Effector memory CD8-positive, alpha-beta T cell (primary cell): ENCODE measurements at places on chromosomes 2 and 18.
A peak's percentile ranks its signal among the peaks of the same experiment; 100 is the strongest.

GRCh38 chr2:228352048-228352447, 170.6 kb upstream of the SPHKAP start:
- DNase-seq: no peak

DNA sequence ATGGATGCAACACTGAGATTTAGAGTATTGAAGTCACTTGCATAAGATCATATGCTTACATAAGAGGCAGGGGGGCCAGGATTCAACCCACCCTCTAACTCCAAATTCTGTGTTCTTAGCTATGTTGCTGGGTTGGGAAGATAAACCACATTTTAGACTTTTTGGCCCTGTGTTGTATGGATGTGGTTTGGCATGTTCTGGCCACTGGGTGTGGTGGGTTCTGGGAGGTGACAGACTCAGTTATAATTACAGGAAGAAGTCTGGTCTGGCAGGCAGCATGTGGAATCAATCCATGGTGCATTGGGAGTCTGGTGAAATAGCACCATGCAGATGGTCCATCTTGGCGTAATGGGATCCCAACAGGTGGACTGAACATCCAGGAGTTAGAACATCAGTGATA, 138.9 kb downstream of the LTBP1 start:
- no peak for DNase-seq

- no peak for DNase-seq
Observed at GRCh38 chr2:202278944-202279343, 13.4 kb downstream of the NOP58 start.

GRCh38 chr2:105926960-105927678, 182.4 kb downstream of the NCK2 start:
- peak; percentile 13 for DNase-seq

DNA sequence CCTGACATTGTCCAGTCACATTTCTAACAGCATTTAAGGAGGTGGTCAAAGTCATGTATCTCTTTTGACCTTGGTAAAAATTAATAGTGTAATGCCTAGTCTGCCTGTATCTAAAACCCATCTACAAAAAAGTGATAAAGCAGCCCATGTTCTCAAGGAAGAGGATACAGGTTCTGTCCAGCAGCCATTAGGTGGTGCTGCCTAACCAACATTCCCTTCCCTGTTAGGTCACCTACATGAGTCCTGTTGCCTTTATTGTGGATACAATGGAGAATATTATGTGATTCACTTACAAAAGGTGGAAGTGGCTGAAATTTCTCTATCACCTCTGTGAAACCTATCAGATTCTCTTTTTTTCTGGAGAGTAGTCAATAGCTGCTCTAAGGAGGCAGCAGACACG, 52.5 kb downstream of the AQP4 start:
- no peak for DNase-seq

DNA sequence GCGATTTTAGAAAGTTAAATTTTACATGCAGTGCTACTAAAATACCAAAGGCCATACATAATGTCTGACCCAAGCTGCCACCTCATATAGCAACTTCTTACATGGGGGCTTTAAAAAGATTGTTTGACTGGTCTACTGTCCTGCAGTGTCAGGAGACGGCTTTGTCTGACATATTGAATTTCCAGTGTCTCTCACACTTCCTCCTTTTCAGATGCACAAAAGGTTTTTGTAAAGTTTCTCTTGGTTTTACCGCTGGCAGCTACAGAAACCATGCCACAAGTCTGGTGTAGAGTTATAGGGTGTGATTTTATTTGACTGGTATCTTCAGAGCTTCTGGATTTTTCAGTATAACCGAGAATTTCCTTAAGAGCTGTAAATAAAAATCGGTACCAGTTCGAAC, 1.1 kb upstream of the ASAP2 start:
- DNase-seq: no peak

DNA sequence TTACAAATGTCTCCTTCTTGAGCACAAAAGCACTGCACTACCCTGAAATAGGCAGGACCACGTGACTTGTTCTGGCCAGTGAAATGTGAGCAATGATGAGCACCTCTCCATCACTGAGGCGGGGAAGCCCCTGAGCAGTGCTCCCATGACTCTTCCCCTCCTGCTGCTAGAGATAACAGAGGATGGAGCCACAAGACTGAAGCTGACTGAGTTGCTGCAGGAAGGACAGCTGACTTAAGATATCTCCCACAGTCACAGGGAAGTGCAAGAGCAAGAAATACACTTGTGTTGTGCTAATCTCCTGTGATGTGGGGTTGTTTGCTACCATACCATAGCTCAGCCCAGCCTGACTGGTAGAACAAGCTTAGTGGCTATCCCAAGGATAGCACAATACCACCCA, 38.7 kb downstream of the STK39 start:
- no peak for DNase-seq

DNA sequence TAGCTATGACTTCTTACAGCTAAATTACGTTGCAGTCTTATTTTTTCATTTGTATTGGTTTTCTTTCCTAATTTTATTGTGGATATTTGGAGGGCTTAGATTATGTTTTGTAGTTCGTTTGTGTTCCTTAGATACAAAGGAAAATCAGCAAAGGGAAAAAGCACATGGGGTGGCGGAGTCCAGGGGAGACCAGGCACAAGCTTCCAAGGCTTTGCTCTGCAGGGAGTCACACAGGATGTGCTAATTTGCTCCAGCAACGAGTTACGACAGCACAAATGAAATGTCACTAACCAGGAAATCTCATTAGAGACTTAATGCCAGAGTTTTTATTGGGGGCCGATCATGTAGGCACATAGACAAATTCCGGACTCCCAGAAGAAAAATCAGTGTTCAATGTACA, 60.5 kb upstream of the CABYR start:
- DNase-seq: no peak

DNA sequence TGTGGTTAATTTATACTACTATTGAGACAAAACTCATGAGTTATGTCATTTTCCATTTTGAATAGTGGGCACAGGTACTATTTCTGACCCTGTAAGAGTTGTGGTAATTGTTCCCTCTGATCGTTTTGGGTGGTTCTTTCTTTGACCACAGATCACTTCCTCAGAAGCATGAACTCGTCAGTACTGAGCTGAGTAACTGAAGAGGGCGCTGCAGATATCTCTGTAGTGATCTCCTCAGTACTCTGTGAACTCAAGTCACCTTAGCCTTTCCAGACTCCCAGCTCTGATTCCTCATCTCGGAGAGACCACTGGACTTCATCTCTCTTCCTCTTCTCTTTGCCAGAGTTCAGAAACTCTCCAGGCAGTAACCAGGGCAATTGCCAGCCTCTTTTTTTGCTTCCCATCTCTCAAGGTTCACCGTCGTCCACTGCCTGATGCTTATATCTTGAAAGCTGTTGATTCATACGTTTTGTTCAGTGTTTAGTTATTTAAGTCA, 9.4 kb upstream of the IL1RL1 start:
- peak; percentile 39 for DNase-seq

DNA sequence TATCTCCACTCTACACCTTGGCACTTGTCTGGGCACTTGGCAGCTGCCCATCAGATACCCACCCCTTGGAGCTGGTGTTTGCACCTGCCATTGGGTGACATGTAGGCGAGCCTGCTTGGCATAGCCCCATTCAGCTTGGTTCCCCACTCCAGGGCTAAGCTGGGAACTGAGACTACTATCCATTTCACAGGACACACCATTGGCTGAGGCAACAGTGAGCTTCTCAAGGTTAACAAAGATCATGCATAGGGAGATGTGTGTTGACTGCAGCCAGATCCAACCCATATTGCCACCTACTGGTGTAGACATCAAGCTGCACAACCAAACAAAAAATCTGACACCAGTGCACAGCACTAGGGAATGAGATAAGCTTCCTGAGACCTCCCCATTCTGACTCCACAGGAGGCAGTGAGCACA, 1389.8 kb upstream of the TMEFF2 start:
- no peak for DNase-seq

GRCh38 chr2:206915121-206915520, 24.2 kb upstream of the CPO start:
- no peak for DNase-seq

DNA sequence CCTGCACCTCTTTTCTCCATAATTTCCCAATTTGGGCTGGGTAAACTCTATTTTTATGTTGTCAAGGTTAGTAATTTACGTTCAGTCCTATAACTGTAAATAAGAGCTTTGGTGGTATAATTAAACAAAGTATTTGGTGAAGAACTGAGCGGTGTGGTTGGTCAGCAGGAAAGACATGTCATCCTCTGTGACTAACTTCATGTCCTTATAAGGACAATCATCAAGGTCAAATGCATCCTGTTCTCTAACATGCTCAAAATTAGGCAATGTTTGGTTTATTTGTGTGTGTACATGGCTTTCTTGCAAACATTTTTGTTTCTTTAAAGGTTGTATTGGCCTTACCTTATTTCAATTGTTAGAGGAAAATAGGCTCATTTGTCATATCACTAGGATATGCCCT, 121.5 kb upstream of the NABP1 start:
- no peak for DNase-seq

- DNase-seq: no peak
Observed at GRCh38 chr2:127646487-127647241, 711 bp downstream of the GPR17 start.

DNA sequence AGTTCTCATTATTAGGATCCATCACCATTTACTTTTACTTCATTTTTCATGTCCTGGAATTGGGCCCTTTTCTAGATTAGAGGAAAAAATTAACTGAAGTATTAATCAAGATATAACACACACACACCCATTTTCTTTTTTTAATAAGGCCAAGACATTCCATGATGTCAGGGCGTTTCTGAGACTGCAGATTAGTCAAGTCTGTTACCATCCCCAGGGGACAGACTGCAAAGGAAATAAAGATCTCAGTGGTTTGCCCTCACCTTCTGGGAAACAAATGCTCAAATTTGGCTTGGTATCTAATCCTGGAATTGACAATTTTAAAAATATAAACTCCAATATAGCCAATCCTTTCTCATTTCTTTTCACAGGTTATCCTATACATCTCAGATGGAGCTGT, 27.4 kb downstream of the RMP24 start:
- DNase-seq: no peak

GRCh38 chr2:136389809-136390208, 271.9 kb upstream of the CXCR4 start:
- DNase-seq: no peak

DNA sequence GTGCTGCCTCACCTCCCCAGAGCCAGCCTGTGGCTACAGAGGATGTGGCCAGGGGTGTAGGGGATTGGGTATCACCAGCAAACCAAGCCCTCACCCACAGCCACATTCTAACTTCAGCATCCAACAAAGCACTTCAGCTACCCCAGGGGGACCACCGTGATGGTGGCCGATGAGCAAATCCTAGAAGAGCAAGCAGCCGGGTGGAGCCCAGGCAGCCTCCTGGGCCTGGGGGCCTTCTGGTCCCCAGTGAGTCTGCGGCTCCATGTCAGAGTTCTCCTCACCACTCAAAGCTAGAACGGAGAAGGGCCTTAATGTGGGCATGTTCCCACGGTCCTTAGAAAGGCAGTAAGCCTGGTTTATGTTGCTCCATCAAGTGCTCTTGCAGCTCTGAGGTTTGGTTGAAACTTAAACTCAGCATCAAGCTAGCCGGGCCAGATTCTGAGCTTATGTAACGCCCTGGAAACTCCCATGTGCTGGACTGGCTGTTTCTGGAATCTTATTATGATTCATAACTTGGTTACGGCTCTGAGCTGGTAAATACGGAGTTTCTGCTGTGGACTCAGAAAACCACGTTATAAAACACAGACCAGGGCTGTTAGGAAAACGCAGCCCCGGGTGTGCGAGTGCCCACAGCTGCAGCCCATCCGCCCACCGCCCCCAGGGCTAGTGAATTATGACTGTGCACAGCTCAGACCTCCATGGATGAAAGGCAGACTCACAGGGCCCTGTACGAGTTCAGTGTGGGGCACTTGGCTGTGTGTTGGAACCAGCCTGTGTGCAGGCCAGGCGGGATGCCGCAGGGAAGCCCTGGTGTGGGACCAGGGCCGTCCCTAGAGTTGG, 99.8 kb downstream of the SEPTIN10 start:
- DNase-seq: peak; percentile 5

DNA sequence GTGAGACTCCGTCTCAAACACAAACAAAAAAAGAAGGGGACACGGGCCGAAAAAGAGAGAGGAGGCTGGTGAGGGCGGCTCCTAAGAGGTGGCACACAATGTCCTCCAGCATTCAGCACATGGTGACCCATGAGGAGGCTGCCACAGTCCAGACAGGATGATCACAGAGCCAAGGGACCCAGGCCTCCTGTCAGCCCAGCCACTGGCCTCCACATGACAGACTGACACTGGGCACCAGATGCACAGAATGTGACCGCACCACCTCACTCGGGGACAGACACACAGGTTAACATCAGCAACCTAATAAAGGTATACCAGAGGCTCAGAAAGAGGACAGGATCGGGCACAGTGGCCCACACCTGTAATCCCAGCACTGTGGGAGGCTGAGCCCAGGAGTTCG, 21.0 kb downstream of the PASK start:
- no peak for DNase-seq

DNA sequence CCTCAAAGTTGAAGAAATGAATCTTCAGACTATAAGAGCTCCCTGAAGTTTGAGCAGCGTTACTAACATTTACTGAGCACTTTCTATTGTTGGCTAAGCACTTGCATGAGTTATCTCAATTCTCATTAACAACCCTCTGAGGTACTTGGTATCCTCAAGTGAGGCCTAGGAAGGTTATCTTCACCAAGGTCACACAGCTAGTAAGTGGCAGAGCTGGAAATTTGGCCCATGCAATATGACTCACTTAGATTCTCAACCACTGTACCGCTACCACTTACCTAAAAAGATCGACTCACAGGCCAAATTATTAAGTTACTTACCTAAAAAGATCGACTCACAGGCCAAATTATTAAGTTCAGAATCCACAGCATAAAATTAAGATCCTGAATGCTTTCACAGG, 8.7 kb upstream of the METAP1D start:
- no peak for DNase-seq

DNA sequence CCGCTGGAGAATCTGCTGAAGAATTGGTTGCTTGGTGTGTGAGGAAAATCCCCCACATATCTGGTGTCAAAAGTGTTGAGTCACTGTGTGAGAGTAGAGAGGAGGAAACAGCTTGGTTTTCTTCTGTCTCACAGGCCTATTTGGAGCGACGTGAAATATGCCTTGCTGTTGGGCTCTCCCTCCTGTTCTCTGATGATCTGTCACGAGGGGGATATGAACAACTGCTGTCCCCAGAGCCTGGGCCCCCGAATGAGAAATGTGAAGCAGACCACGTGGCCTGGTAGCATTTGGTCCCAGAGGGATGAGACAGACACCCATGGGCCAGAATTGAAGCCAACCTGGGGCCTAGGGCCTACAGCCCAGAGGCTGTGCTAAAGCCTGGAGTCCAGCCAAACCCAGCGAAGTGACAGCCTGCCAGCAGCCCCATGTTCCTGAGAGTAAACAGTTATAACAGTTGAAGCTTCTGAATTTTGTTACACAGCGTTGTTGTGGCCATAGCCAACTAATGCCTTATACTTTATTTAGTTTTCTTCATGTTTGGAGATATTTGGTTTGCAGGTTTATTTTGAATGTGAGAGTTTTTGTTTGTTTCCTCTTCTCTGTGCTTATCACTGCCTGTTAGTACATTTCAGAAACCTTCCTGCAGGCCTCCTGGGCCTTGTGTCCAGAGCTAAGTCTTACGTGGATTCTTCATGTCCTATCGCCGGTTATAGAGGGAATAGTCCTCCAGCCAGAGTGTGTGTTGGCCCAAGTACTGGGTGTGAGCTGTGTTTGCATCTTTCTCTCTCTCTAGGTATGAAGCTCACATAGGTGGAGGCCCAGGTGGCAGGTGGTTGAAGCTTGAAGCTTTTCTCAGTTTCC, 18.7 kb upstream of the COLEC12 start:
- no peak for DNase-seq

- DNase-seq: no peak
Observed at GRCh38 chr2:221943076-221943810, 355.6 kb downstream of the PAX3 start.

GRCh38 chr2:213015387-213016165, 135.8 kb downstream of the IKZF2 start:
- DNase-seq: no peak

GRCh38 chr18:8468921-8469335, 140.3 kb upstream of the RAB12 start:
- no peak for DNase-seq
